ENCODE measurements at places on chromosomes 1 and 21. TPM values are rescaled to one million over a fixed set of nuclear protein-coding genes. Genes with fewer than 3 reads are reported as not detected.

GRCh38 chr1:227901906-227902640 lies 45.7 kb downstream of the WNT9A start:
- no peaks in the 10 kb centered on the region for H3K27me3 ChIP-seq
- peak overlapping the region; percentile 23 for H3K27ac ChIP-seq
- H3K4me3 ChIP-seq, result no peak overlapping the region
- no peaks in the 10 kb centered on the region for H3K36me3 ChIP-seq
- DNase-seq, result peak; percentile 76
- peaks cover 5% of the 10 kb centered on the region for H3K4me1 ChIP-seq

DNA sequence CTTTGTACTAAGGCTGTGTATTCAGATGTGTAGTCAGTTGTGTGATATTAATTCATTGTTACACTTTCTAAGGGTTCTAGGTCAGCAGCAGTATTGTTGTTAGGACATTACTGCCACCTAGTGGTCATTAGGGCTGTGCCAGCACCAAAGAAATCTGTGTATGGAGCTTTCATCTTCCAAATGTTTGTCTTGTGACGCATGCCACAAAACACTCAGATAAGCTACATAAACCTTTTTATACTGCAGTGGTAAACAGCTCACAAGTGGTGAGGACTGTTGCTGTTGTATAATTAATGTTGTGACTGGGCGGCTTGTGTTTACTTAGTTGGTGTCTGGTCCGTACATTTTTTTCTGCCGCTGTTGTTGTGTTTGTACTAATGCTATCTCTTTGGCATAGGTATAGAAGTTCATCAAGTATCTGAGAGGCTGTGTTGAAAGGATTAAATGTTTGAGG lies 51.7 kb downstream of the S1PR1 start:
- no peaks in the 10 kb centered on the region for H3K27me3 ChIP-seq
- no peak overlapping the region for H3K27ac ChIP-seq
- H3K4me3 ChIP-seq, result no peak overlapping the region
- no peaks in the 10 kb centered on the region for H3K36me3 ChIP-seq

ACKR1 gene
- not detected for total RNA-seq

MATN1 gene
- 0.47 TPM for total RNA-seq

DNA sequence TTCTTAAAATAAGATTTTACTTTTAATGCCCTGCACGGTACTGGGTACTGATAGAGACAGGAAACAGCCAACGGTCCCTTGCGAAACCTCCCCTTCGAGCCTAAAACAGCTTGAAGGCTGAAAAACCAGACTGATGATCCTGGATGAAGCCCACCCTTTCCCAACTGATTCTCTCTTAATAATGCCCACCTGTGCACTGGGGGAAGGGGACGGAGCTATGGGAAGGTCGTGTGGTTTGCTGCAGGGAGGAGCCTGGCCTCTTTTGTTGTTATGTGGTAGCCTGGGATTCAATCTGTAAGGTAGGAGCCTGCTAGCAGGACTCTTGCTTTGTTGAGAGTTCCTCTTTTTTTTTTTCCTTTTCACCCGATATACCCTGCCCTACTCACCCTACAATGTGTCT lies 25.6 kb downstream of the SAMSN1 start:
- H3K36me3 ChIP-seq, result no peaks in the 10 kb centered on the region
- H3K4me1 ChIP-seq, result no peaks in the 10 kb centered on the region
- H3K27ac ChIP-seq, result no peak overlapping the region
- no peak for DNase-seq
- no peak overlapping the region for H3K4me3 ChIP-seq

HMGCL gene
- 25.9 TPM for total RNA-seq

- DNase-seq, result no peak
- H3K4me1 ChIP-seq, result peaks cover 29% of the 10 kb centered on the region
- H3K36me3 ChIP-seq, result no peaks in the 10 kb centered on the region
- no peak overlapping the region for H3K27ac ChIP-seq
- no peak overlapping the region for H3K4me3 ChIP-seq
- H3K27me3 ChIP-seq, result no peaks in the 10 kb centered on the region
Observed at GRCh38 chr1:109300650-109301151, 6.1 kb downstream of the MYBPHL start.

DNA sequence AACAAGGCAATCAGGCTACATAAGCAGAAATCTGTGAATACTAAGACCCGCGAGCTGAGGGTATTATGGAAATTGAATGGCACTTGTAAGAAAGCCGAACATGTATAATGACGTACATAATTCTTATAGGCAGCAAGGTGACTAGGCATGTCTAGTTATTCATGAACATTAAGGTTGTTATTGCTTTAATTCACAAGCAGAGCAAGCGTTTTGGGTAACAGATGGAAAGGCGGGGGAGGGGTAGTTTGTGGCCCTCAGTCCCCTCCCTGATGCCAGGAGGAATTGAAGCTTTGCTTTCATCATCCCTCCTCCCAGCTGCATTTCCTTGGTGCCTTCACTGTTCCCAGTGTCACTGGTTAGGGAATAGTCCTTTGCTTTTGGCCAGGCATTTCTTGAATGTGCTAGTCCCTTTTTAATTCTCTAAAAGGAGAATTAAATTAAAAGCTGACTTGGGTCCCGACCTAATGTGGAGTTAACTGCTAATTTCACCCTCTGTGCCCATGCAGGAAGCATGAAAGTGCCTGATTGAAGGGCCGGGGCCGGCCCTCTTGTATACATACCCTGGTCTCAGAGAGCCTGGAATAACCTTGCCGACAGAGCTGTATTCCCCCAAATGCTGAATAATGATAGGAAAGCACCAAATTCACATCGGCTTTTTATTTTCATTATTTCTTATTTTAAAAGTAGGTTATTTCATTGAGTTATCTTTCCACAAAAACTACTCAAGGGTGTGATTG lies 42.5 kb downstream of the RYR2 start:
- peaks cover 11% of the 10 kb centered on the region for H3K27me3 ChIP-seq
- no peak overlapping the region for H3K27ac ChIP-seq
- H3K4me1 ChIP-seq, result no peaks in the 10 kb centered on the region
- no peak overlapping the region for H3K4me3 ChIP-seq
- no peak for DNase-seq
- no peaks in the 10 kb centered on the region for H3K36me3 ChIP-seq

GRCh38 chr1:225422031-225422605 lies 5.7 kb downstream of the LBR start:
- H3K4me3 ChIP-seq, result no peak overlapping the region
- peak overlapping the region; percentile 74 for H3K27ac ChIP-seq
- H3K36me3 ChIP-seq, result peaks cover 12% of the 10 kb centered on the region
- H3K27me3 ChIP-seq, result no peaks in the 10 kb centered on the region
- no peak for DNase-seq
- H3K4me1 ChIP-seq, result peaks cover 56% of the 10 kb centered on the region

GRCh38 chr1:214830941-214831340 lies 227.9 kb downstream of the CENPF start:
- no peak overlapping the region for H3K4me3 ChIP-seq
- peaks cover 1% of the 10 kb centered on the region for H3K36me3 ChIP-seq
- H3K4me1 ChIP-seq, result peaks cover 12% of the 10 kb centered on the region
- no peak overlapping the region for H3K27ac ChIP-seq

MYOG gene
- not detected for total RNA-seq

DNA sequence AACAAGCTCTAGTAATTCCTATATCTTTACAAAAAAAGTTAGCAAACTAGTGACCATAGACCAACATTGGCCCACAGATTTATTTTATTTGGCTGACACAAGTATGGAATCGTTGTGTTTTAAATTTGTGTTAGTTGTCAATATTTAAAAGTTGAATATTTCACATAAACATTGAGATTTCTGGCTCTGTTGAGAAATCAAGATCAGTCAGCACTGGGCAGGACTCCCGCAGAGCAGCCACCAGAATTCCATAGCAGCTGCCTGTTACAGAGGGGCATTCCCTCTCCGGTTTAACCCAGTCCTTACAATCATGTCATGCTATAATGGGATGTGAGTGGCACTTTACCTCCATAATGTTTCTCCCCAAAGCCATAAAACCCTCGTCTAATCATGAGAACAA lies 79.2 kb upstream of the NRIP1 start:
- H3K27me3 ChIP-seq, result peaks cover 17% of the 10 kb centered on the region
- peaks cover 9% of the 10 kb centered on the region for H3K4me1 ChIP-seq
- H3K36me3 ChIP-seq, result no peaks in the 10 kb centered on the region
- no peak overlapping the region for H3K27ac ChIP-seq

- no peak overlapping the region for H3K4me3 ChIP-seq
- H3K4me1 ChIP-seq, result peaks cover 15% of the 10 kb centered on the region
- no peaks in the 10 kb centered on the region for H3K36me3 ChIP-seq
- DNase-seq, result peak; percentile 65
- H3K27me3 ChIP-seq, result no peaks in the 10 kb centered on the region
- no peak overlapping the region for H3K27ac ChIP-seq
Observed at GRCh38 chr1:227887697-227888403, 59.9 kb downstream of the WNT9A start.

DNA sequence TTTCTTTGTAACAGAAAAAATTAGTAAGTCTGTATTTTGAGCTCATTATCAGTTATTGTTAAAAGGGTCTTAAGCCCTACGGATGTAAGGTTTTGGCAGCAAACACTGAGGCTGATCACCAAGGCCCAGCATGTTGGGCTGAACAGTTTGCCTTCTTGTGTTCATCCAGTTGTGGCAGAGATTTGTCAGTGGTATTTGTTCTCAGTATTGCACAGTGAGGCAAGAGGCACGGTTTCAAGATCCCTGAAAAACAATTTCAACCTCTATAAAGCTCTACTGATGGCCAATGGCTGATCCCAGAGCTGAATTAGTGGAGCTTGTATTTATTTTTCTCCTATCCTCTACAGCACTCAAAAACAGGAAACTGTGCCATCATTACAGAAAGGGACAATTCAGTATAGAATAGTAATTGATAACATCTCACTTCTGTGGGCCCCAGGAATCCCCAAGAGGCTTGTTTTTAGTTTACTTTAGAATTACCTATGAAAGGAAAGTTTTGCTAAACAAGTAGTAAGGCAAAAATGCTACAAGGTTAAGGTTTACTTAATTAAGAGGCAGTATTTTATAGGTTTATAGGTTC lies 191.8 kb upstream of the RAB4A start:
- H3K4me3 ChIP-seq, result no peak overlapping the region
- H3K36me3 ChIP-seq, result peaks cover 11% of the 10 kb centered on the region
- H3K4me1 ChIP-seq, result no peaks in the 10 kb centered on the region
- peaks cover 35% of the 10 kb centered on the region for H3K27me3 ChIP-seq

CYP4X1 gene
- total RNA-seq, result 1.1 TPM

NBPF4 gene
- not detected for total RNA-seq

ADPRS gene
- 26.9 TPM for total RNA-seq

SLC44A3 gene
- total RNA-seq, result 2.2 TPM

DNA sequence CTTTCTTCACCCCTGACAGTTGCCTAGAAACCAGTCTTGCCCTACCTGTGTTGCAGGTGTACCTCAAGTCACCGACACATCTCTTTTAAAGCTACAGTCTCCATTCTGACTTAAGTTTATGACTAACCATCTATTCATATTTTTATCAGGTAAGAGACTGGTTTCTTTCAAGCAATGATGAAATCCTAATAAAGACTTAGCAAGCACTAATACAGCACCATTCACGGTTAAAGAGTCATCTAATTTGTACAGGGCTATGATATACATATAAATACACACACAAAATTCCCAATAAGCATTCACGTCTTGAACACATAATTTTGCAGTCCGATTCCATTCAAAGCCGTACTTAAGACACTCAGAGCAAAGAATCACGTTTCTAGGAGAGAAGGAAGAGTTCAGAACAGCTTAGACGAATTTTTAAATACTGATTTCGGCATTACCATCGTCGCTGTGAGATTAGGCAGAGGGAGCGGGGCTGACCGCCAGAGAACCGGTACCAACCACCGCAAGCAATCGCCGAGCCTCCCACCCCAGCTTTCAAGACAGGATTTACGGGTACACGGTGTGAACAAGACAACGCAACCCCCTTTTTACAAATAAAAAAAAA lies 943 bp downstream of the ERRFI1 start:
- peaks cover 17% of the 10 kb centered on the region for H3K36me3 ChIP-seq
- peaks cover 75% of the 10 kb centered on the region for H3K4me1 ChIP-seq
- H3K27ac ChIP-seq, result peak overlapping the region; percentile 97

DNA sequence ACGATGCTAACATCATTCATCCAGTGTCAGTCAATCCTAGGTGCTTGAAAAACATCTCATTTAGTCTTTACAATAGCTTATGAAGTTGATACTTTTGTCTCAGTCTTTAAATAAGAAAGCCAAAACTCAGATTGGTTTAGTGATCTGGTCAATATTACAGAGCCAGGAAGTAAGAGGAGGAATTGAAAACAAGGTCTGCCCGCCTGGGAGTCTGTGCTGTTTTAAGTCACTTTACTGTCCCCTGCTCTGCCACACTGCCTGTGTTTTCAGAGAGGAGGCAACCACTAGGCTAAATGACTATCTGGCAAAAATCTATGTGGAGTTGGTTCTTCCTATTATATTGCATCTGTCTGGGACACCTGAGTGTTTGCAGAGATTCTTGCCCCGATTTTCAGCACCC lies 62.3 kb downstream of the ST6GALNAC3 start:
- no peaks in the 10 kb centered on the region for H3K27me3 ChIP-seq
- no peak overlapping the region for H3K4me3 ChIP-seq
- no peak for DNase-seq
- no peak overlapping the region for H3K27ac ChIP-seq
- no peaks in the 10 kb centered on the region for H3K4me1 ChIP-seq
- no peaks in the 10 kb centered on the region for H3K36me3 ChIP-seq

ILDR2 gene
- 1.3 TPM for total RNA-seq

DNA sequence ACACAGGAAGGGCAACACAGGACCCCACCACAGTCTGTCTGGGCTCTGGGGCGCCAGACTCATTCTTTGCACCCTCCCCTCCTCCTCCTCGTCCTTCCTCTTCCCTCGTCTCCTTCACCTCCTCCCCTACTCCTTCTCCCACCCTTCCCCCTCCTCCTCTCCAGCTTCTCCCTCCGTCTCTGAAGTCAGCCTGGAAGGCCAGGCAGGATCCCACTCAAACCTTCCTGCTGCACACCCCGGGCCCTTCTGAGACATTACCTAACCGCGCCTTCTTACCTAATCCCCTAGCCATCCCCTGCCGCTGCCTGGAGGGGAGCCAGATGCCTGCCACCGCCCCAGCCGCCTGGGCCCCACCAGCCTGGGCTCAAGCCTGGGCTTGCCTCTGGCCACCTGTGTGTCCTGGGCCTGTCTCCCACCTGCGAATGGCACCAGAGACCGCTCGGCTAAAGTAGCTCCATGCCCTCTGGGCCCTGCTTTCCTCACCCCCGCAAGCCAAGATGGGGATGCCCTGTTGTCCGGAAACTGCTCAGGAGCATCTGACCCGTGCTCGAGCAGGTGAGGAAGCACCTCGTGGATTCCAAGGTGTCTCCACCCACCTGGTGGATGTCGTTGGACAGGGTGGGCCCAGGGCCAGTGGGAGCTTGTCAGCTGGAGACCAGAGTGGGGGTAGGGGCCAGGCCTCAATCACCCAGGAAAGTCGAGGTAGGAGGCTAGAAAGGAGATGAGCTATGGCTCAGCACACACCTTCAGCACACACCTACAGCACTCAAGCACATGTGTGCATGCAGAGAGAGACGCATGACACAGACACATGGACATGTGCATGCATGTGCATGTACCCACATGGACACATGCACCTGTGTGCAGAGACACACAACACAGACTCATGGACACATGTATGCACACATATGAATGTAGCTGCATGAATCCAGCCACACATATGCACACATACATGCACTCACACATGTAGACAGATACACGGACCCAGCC lies 31.9 kb downstream of the WNT9A start:
- H3K4me1 ChIP-seq, result peaks cover 6% of the 10 kb centered on the region
- H3K36me3 ChIP-seq, result no peaks in the 10 kb centered on the region
- no peaks in the 10 kb centered on the region for H3K27me3 ChIP-seq
- no peak overlapping the region for H3K4me3 ChIP-seq
- peak; percentile 80 for DNase-seq
- H3K27ac ChIP-seq, result no peak overlapping the region

- H3K36me3 ChIP-seq, result peaks cover 2% of the 10 kb centered on the region
- H3K4me1 ChIP-seq, result peaks cover 7% of the 10 kb centered on the region
- H3K27me3 ChIP-seq, result peaks cover 16% of the 10 kb centered on the region
- H3K4me3 ChIP-seq, result no peak overlapping the region
- no peak for DNase-seq
- H3K27ac ChIP-seq, result no peak overlapping the region
Observed at GRCh38 chr1:12172042-12172851, 5.5 kb downstream of the TNFRSF1B start.

Data from chondrocyte (in vitro differentiated cells).